SJSA1 (cell line): ENCODE measurements at places on chromosomes 3 and 15.

DNA sequence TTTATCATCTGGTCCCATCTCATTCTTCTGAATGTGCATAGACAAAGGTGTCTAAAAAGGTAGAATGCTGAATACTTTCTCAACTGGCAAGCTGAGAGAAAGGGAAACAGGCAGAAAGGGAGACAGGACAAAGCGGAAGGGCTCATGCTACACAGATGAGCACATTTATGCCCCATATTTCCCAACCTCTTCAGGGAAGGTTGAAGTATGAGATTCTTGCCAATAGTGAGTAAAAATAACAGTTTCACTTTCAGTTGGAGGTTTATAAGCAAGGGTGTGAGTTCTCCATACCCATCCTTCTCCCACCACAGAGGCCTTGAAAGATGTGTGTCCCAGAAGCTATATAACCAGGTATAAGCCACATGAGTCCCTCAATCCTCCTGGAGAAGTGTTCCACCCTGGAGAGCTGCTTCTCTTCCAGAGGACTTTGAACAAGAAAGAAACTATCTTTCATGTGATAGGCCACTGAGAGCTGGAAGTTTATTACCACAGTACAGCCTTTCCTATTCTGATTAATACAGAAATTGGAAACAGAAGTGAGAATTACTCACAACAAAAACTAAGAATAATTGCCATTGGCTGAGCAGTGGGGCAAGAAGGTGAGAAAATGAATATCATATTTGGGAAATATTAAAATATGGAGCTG lies 709.4 kb upstream of the NR2F2 start:
- DNase-seq = no peak
- H3K27ac ChIP-seq = no peak overlapping the region
- no peaks in the 10 kb centered on the region for H3K36me3 ChIP-seq
- H3K4me3 ChIP-seq = no peak overlapping the region
- no peaks in the 10 kb centered on the region for H3K4me1 ChIP-seq

GRCh38 chr15:78207641-78208340 lies 26.6 kb downstream of the ACSBG1 start:
- no peak for DNase-seq
- no peaks in the 10 kb centered on the region for H3K27me3 ChIP-seq
- no peaks in the 10 kb centered on the region for H3K36me3 ChIP-seq
- H3K4me1 ChIP-seq = peaks cover 22% of the 10 kb centered on the region
- no peak overlapping the region for H3K27ac ChIP-seq

DNA sequence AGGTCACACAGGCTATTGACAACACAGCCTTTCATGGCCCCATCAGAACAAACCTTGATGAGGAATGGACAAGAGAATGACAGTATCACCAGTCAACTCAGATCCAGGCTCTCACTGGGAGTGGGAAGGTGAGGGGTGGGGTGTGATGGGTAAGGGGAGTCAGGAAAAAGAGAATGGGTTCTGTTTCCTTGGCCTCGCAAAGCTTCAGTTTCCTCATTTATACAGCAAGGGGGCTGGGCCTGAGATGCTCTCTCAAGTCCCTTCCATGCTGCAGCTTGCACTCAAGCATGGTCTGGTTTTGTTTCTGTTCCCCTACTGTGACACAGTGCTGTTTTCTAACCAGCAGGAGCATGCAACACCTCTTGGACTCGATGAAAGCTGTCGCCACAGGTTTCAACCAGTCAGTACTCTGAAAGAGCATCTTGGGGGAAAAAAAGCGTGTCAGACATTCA lies 65.7 kb upstream of the IL12A start:
- no peaks in the 10 kb centered on the region for H3K27me3 ChIP-seq
- peaks cover 11% of the 10 kb centered on the region for H3K4me1 ChIP-seq
- H3K36me3 ChIP-seq = no peaks in the 10 kb centered on the region
- DNase-seq = no peak
- no peak overlapping the region for H3K27ac ChIP-seq

GRCh38 chr3:88231632-88232031 lies 81.9 kb downstream of the C3orf38 start:
- DNase-seq = no peak
- H3K4me1 ChIP-seq = no peaks in the 10 kb centered on the region
- no peaks in the 10 kb centered on the region for H3K36me3 ChIP-seq
- no peaks in the 10 kb centered on the region for H3K27me3 ChIP-seq
- no peak overlapping the region for H3K27ac ChIP-seq

- H3K27me3 ChIP-seq = 0 out of 2 replicates have a peak, but pooled peaks cover 4% of the 10 kb centered on the region
- no peaks in the 10 kb centered on the region for H3K4me1 ChIP-seq
- H3K36me3 ChIP-seq = no peaks in the 10 kb centered on the region
- H3K4me3 ChIP-seq = no peak overlapping the region
Measured at GRCh38 chr15:89972085-89972484, 29.0 kb upstream of the ZNF710 start.

- H3K36me3 ChIP-seq = no peaks in the 10 kb centered on the region
- DNase-seq = peak; percentile 76
- no peak overlapping the region for H3K4me3 ChIP-seq
- peaks cover 39% of the 10 kb centered on the region for H3K4me1 ChIP-seq
Measured at GRCh38 chr3:143135150-143135549, 15.6 kb downstream of the CHST2 start.

DNA sequence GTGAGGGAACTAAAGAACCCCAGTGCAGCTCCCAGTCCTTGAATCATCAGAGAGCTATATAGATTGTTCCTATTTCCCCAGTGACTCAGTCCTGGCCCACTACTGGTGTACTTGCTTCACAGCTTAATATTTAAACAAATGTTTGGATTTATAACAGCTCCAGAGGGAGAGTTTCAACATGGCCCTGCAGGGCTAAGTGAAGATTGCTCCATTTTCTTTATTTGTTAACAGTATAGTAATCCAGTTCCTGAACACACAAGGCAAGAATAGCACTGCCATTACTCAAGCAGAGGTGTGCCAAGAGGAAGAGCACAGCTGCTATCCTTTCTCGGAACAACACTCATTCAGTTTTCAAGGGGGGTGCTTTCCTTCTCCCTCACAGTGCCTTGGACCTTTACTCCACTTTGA lies 6.5 kb downstream of the SQOR start:
- H3K36me3 ChIP-seq = no peaks in the 10 kb centered on the region
- no peak for DNase-seq

DNA sequence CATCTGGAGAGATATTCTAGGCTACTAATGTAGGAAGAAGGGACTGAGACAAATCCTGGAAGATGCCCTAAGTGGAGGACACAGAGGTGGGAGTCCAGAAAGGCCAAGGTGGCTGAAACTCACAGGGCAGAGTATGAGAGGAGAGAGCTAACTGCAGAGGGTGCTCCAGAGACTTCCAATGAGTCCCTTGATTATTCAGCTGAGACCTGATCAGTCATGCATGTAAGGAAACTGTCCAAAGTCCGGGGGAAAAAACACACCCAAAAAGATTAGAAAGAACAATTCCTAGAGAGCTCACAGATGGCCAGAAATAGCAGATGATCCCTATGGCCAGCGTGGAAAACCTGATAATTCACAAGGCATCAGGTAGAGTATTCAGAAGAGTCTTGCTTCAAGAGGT lies 18.7 kb upstream of the FOXP1 start:
- H3K36me3 ChIP-seq = no peaks in the 10 kb centered on the region
- H3K27ac ChIP-seq = no peak overlapping the region
- no peak overlapping the region for H3K4me3 ChIP-seq
